ENCODE measurements at places on chromosomes 4 and X. TPM values are rescaled to one million over a fixed set of nuclear protein-coding genes. Genes with fewer than 3 reads are reported as not detected.

DNA sequence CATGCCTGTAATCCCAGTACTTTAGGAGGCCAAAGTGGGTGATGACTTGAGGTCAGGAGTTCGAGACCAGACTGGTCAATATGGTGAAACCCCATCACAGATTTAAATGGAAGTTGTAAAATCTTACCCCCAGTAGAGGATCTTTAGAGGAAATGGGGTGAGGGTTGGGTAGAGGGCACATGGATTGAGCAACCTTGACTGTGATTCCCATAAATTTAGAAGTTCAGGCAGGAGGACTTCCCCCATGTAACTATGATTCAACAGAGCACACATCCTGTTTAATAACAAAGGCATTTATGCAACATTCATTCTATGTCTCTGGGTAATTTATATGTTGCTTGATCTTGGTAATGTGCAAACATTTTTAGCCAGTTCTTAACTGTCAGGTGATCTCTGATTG, 143.1 kb downstream of the RBM47 start:
- peak; percentile 66 for DNase-seq

GRCh38 chrX:109753256-109753655, 20.2 kb upstream of the ACSL4 start:
- DNase-seq = no peak

Gene NXF3
- total RNA-seq = not detected

- DNase-seq = peak; percentile 44
Measured at GRCh38 chrX:112851161-112851779, 10.6 kb upstream of the AMOT start.

Gene BEX1
- total RNA-seq = 0.54 TPM

DNA sequence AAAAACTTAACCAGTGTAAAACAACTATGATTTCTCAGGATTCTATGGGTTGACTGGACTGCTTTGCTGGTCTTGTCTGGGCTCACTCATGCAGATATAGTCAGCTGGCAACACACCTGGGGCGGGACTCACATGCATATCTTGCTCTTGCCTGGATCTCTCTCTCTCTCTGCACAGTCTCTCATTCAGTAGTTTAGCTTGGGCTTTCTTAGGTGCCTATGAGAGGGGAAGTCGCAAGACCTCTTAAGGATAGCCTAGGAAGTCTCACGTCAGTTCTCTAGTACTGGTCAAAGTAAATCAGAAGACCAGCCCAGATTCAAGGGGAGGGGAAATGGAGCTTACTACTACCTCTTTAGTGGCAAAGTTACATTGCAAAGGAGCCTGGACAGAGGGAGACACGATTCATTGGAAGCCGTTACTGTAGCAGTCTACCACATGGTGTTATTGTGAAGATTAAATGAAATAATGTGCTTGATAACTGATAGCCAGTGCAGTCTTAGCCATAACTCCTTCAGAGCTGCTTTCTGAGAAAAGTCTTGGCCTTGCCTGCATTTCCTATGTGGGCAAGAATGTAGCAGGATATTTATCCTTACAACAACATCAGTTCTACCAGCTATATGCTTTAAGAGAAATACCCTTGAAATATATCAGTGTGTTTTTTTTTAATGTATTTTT, 2.1 kb downstream of the COPS4 start:
- no peak for DNase-seq

- DNase-seq = peak; percentile 15
Measured at GRCh38 chr4:169410839-169411770, 140.3 kb upstream of the SH3RF1 start.

Gene NEXMIF
- not detected for total RNA-seq

DNA sequence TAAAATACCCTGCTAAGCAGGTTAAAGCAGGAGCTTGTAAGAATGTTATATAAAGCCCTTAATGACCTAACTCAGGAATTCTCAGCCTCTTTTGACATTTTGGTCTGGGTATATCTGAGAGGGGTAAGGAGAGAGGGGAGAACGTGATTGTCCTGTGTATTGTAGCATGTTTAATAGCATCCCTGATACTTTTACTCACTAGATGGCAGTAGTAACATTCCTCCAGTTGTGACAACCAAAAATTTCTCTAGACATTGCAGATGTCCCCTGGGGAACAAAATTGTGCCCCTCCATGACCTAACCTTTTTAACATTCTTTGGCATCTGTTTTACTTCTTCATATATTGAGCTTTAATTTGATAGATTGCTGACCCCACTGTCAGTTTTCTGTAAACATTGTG, 17.9 kb downstream of the SMARCA5 start:
- DNase-seq = no peak

DNA sequence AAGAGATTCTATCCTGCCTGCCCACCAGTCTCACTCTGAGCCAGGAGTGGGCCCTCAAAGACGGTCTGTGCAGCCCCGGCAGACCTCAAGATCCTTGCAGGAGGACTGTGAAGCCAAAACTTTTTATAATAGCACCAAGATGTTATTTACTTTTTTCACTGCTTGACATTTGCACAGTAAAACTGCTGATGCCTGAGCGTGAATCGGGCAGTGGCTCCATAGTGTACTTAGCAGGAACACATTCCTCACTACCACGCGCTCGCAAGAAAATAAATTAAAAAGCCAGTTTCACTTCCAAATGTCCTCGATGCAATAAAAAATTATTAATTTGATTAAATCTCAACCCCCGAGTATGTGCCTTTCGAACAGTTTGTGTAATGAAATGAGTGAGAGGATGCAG, 22.5 kb downstream of the GPM6B start:
- DNase-seq = no peak

DNA sequence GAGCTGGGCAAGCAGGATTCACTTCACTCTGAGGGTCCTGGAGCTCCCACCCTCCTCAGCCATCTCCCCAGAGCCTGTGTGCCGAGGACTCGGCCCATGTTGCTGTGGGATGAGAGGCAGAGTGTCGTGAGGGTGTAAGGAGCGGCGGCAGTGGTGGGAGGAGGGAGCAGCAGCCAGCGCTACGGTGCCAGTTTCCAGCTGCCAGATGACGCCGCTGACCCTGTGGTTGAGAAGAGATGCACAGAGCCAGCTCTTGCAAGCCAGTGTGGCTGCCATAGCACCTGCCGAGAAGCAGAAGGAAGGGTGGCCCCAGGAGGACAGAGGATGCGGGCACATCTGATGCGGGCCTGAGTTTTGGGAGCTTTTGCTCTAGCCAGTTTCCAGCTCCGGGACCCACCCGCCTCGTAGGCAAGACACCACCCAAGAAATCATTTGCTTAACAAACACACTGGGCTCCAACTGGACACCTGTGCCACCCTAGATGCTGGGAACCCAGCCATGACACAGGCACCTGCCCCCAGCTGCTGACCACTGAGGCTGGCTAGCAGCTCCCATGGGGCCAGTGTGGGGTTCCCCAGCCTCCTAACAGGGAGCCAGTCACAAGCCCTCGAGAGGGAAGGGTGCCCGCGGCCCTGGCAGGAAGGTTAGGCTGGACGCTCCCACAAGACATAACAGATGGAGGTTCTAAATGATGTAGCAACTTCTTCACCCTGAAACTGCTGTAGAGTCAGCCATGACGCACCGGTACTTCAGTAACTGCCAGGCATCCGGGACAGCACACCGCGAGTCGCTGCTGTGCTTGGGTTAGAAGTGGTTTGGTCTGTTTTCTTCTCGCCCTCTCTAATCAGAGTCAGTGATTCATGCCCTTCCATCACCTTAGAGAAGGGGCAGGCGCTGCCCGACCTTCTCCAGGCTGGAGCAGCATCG, 8.9 kb downstream of the MSANTD1 start:
- peak; percentile 16 for DNase-seq

GRCh38 chr4:174218127-174218790, 65.2 kb downstream of the FBXO8 start:
- no peak for DNase-seq

Gene RENBP
- total RNA-seq = 0.14 TPM

Gene KIT
- total RNA-seq = not detected

GRCh38 chr4:48184882-48185281, 50.8 kb upstream of the TXK start:
- DNase-seq = no peak

DNA sequence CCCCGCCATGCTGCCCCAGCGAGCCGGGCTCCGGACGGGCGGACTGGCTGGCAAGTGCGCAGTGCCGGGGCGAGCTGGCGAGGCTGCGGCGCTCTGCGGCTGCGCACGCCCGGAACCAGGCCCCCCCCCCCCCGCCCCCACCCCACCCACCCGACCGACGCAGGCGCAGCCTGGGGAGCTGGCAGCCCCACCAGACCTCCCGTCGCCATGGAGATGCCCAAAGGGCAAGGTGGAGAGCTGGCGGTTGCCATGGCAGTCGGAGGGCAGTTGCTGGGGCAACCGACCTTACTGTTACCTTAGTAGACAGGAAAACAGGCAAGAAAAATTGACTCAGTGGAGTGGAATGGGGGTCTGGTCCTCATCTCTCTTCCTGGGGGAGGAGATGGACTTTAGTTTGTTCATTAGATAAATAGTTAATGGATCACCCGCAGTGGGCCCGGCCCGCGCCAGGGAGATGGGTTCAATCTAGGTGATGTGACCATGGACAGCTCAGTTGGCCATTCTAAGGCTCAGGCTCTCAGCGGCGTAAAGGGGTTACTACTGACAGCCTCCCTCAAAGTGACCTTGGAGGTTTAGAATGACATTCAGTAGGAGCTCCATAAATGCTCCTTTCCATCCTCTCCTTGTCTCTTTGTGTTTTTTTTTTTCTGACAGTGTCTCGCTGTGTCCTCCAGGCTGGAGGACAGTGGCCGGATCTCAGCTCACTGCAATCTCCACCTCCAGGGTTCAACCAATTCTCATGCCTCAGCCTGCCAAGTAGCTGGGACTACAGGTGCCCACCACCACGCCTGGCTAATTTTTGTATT, at the start of gene PCSK1N:
Gene PCSK1N (minus strand): TSS at position 87 of the 806 bp plus-strand sequence. CDS start 78 bp downstream, at position 9.
- peak; percentile 5 for DNase-seq

DNA sequence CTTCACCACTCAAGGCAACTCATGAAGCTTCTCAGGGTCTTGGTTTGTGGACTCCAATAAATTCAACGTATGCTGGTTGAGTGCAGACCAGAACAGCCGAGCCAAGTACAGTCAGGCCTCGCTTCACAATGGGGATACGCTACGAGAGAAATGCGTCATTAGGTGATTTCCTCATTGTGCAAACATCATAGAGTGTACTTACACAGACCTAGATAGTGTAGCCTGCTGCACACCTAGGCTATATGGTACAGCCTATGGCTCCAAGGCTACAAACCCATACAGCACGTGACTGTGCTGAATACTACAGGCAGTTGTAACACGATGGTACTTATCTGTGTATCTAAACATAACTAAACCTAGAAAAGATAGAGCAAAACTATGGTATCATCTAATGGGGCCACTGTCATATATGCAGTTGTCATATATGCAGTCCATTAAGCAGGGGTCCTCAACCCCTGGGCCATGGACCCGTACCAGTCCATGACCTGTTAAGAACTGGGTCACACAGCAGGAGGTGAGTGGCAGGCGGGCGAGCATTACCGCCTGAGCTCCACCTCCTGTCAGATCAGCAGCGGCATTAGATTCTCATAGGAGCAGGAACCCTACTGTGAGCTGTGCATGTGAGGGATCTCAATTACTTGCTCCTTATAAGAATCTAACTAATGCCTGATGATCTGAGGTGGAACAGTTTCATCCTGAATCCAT, 31.5 kb downstream of the RTL5 start:
- no peak for DNase-seq

GRCh38 chr4:118099106-118099505, 64.8 kb downstream of the NDST3 start:
- no peak for DNase-seq

GRCh38 chr4:125389713-125390112, 75.0 kb downstream of the FAT4 start:
- peak; percentile 96 for DNase-seq

GRCh38 chr4:25889589-25890503, 24.2 kb upstream of the SMIM20 start:
- DNase-seq = no peak

DNA sequence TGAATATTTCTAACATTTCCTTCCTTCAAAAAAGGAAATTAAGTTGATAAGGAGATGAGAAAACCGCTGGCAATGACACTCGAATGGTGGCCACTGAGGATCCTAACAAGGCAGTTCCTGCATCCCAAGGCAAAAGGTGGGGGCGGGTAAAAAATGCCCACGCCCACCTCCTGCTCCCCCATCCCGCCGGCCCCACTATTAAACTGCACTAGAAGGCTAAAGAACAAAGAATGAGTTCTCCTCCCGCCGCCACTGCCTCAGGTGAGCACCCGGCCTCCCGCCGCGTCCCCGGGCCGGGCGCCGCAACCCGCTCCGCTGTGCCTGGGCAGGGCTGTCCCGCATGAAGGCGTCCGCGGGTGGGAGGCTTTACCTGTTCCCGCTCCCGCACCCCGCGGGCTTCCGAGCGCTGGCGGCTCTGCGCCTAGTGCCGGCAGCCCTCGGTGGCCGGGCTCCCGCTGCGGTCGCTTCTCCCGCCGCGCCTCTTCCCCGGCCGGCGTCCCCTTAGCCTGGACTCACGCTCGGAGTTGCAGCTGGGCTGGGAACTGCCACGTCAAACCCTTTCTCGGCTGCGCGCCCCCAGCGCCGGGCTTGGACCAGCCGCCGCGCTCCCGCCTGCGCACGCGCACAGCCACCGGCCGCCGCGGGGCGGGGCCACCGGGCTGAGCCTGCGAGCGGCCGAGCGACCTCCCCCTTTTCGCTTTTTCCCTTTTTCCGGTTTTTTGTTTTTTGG, at the start of gene SEC24D:
Gene SEC24D (minus strand): TSS at position 556 of the 730 bp plus-strand sequence. CDS start 2,430 bp downstream, outside the sequence.
- DNase-seq = peak; percentile 43

All from foreskin keratinocyte (primary cell).